ENCODE measurements at places on chromosomes 13 and 19.

DNA sequence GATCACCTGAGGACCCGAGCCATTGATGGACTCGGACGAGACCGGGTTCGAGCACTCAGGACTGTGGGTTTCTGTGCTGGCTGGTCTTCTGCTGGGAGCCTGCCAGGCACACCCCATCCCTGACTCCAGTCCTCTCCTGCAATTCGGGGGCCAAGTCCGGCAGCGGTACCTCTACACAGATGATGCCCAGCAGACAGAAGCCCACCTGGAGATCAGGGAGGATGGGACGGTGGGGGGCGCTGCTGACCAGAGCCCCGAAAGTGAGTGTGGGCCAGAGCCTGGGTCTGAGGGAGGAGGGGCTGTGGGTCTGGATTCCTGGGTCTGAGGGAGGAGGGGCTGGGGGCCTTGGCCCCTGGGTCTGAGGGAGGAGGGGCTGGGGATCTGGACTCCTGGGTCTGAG lies 888 bp downstream of the FGF21 start:
- no peak for DNase-seq

DNA sequence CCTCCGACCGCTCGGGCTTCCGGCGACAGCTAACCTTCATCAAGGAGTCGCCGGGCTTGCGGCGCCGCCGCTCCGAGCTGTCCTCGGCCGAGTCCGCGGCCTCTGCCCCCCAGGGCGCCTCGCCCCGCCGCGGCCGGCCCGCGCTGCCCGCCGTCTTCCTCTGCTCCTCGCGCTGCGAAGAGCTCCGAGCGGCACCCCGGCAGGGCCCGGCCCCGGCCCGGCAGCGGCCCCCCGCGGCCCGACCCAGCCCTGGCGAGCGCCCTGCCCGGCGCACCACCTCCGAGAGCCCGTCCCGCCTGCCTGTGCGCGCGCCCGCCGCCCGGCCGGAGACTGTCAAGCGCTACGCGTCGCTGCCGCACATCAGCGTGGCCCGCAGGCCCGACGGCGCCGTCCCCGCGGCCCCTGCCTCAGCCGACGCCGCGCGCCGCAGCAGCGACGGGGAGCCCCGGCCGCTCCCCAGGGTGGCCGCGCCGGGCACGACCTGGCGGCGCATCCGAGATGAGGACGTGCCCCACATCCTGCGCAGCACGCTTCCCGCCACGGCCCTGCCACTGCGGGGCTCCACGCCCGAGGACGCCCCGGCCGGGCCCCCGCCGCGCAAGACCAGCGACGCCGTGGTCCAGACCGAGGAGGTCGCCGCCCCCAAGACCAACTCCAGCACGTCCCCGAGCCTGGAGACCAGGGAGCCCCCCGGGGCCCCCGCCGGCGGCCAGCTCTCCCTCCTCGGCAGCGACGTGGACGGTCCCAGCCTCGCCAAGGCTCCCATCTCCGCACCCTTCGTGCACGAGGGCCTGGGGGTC lies 9.6 kb downstream of the C19orf25 start:
- no peak for DNase-seq

GRCh38 chr19:43594710-43595604 lies 977 bp downstream of the IRGQ start:
- peak; percentile 39 for DNase-seq

DNA sequence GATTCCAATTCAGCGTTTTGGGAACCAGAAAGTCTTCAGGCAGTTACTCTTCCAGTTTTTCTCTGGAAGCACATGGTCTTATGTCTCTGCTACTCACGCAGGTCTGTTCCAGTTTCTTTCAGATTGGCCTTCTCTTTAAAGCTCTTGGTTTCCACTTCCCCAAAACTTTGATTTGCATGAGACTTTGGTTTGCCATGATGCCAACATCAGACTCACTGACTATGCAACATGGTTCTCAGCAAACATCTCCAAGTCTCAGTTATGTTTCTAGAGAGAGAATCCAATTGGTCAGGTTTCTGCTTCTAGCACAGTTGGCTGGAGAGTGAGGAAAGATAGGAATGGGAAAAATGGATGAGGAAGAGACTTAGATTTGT lies 3.1 kb downstream of the AKAP11 start:
- no peak for DNase-seq

DNA sequence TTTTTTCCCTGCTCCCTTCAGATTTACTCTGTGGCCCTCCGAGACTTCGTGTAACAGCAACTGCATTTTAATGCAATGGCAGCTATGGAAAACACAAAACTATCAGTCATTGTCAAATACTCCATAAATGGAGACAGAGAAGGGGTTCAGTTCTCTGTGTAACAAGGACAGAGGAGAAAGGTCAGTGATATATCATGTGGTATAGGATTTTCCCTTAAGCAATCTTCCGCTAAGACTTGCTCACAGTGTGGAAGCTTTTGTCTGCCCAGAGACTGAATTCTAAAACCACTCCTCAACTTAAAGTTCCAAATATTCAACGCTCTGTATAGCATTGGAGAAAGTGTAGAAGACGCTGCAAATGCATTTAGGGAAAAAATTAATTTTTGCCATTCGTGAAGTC lies 111.3 kb upstream of the EDNRB start:
- DNase-seq, result no peak

- DNase-seq, result no peak
These were observed 6.8 kb upstream of the KBTBD6 start for GRCh38 chr13:41139296-41139966.

DNA sequence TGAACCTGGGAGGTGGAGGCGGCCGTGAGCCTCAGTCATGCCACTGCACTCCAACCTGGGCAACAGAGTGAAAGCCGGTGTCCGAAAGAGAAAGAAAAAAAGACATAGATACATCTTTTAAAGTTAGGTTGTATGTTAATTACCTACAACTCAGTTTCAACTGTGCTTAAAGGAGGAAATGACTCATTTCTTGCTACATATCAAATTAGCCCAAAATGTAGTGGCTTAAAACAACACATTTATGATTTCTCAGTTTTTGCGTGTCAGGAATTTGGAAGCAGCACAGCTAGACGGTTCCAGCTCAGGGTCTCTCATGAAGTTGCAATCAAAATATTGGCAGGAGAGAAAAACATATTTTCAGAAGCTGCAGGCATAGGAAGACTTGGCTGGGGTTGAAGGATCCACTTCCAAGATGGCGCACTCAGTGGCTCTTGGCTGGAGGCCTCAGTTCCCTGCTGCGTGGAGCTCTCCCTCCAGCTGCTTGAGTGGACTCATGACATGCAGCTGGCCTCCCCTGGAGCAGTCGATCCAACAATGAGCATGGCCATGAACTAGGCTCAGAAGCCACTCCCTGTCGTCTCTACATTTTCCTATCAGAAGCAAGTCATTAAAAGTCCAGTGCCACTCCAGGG lies 7.1 kb downstream of the LDLR start:
- DNase-seq, result no peak

- no peak for DNase-seq
These were observed 8.7 kb downstream of the FIZ1 start for GRCh38 chr19:55590617-55591016.

- no peak for DNase-seq
These were observed 67.8 kb upstream of the IPO5 start for GRCh38 chr13:97885641-97886040.

GRCh38 chr19:8214802-8215201 lies 5.6 kb downstream of the CERS4 start:
- DNase-seq, result no peak

- DNase-seq, result no peak
These were observed 926 bp downstream of the PRR12 start for GRCh38 chr19:49591731-49592485.

- no peak for DNase-seq
These were observed 81.9 kb downstream of the TUBGCP3 start for GRCh38 chr13:112506046-112506445.

GRCh38 chr13:42792154-42792553 lies 10.8 kb downstream of the FAM216B start:
- DNase-seq, result no peak

DNA sequence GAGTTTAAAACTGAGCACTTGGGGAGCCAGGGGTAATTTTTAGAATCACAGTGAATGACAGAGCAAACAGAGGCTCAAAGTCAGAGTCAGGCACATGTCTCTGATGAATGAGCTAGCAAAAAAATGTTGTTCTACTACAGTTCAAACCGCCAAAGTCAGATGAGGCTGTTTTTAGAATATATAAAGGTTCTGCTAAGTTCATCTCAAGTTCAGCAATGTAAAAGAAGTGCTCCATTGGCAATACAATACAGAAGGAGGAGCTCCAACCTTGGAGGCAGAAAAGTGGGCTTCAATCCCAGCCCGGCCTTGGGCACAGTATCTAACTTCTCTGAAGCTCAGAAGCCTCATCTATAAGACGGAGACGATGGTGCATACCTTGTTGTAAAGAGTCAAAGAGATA lies 70.1 kb upstream of the IPO5 start:
- no peak for DNase-seq

DNA sequence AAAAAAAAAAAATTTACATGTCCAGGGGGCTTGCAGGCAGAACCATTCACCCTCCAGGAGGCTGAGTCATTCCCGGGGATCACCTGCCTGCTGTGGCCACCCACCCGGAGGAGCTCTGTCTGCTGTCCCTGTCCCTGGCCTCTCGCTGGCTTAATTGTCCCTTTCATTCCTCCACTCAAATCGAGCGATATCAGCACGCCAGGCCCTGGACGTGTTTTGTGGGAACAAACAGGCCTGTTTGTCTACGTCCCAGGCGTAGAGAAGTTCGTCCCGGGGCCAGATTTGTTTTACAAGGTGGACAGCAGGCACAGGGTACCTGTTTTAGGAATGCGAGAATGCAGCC lies 21.2 kb downstream of the SULT2B1 start:
- no peak for DNase-seq

DNA sequence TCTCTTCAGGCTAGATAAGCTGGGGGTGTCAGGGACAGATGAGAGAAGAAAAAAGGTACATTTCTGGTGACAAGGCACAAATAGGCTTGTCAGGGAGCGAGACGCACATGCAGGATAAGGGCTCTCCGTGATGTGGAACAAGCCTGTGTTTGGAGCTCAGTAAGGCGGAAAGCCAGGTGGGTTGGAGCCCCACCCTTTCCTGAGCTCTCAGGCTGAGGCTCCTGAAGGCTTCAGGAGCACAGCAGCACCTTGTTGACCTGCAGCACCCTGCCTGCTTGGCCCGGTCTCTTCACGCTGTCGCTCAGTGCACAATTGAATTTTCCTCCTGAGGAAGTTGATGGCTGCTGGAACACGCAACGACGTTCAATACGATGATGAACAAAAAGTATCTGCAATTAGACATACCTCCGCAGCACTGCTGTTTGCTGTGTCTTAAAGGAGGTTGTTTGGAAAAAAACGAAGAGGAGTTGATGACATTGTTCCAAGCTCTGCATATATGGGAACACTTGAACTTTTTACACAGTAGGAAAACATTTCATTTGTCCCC lies 29.3 kb downstream of the SERP2 start:
- no peak for DNase-seq

- DNase-seq, result no peak
These were observed 32.7 kb upstream of the ZNF254 start for GRCh38 chr19:24054044-24054935.

DNA sequence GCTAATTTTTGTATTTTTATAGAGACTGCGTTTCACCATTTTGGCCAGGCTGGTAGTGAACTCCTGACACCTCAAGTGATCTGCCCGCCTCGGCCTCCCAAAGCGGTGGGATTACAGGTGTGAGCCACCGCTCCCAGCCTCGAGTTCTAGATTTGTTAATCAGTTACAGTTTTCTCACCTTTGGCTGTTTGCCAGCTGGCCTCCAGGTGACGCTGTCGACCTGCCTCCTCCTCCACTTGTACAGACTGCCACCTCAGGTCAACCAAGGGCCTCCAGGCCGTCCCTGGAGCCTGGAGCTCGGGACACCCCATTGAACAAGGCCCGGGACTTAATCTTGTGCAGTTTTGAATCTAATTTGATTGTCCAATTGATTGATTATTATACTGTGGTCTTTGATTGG lies 45.5 kb downstream of the IER2 start:
- DNase-seq, result no peak
